ENCODE measurements at places on chromosomes 2 and 18. TPM values are rescaled to one million over a fixed set of nuclear protein-coding genes. Genes with fewer than 3 reads are reported as not detected.

DNA sequence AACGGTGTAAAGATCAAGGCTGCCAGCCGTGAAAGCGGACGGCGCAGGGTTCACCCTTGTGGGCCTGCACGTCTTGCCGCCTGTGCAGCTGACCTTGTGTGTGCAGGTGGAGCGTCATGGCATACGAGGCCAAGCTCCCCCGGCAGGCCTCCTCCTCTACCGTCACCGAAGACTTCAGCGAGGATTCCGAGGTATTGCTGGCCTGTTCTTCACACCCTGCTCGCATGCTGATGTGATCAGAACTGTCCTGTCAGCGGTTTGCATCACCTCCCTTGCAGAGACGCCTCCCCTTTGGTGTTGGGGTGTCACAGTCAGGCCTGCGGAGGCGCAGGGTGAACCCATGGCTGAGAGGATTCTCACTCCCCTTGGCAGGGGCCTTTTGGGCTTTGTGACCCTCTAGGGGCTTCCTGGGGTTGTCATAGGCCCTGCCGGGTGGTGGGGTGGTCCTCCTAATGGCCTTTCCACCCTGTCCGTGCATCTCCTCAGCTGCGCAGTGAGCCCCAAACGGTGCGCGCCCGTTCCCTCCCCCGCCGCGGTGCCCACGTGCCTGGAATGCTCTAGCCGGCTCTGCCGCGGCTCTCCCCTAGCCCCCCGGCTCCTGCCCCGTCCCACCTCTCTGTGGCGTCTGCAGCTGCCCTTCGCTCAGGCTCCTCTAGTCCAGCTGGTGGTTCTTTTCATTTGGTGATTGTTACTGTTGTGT lies 92.5 kb downstream of the DGKD start:
- DNase-seq: no peak

GRCh38 chr2:128545829-128546228 lies 227.2 kb upstream of the HS6ST1 start:
- DNase-seq: no peak

DNA sequence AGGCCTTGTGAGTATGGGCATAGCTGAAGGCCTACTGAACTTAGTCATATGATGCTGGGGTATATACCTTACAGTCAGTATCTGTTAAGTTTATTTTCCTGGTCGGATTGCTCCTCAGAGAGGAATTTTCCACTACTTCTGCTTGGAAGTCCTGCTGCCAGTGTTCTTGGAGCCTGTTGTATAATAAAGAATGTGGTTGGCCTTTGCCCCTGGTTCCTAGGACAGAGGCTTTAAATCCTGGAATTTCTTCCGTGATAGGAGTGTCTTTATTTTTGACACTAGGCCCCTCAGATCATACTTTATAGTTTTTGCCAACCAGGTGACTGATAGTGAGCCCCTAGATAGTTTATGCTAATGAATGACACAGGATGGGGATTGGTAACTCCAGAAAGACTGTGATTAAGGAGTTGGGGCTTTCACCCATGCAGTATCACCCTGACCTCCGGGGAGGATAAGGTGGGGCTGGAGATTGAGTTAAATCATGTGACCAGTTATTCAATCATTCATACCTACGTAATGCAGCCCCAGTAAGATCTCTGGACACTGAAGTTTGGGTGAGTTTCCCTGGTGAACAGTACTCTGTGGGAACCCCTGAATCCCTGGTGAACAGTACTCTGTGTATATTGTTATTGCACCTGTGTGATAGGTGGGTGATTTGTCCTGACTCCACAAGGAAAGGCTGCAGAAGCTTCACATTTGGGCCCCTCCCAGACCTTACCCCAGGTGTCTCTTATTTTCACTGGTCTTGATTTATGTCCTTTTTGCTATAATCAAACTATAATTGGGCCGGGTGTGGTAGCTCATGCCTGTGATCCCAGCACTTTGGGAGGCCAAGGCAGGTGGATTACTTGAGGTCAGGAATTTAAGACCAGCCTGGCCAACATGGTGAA lies 56.9 kb downstream of the COMMD1 start:
- DNase-seq: no peak

GRCh38 chr2:182133195-182133891 lies 147.7 kb downstream of the PPP1R1C start:
- DNase-seq: no peak

DNA sequence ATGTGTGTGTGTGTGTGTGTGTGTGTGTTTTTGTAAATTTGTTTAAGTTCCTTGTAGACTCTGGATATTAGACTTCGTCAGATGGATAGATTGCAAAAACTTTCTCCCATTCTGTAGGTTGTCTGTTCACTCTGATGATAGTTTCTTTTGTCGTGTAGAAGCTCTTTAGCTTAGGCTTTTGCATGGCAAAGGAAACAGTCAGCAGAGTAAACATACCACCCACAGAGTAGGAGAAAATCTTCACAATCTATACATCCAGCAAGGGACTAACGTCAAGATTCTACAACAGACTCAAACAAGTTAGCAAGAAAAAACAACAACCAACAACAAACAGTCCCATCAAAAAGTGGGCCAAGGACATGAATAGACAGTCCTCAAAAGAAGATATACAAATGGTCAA lies 336.7 kb upstream of the ATP5MC3 start:
- DNase-seq: no peak

GRCh38 chr2:189681203-189681602 lies 6.7 kb downstream of the ANKAR start:
- DNase-seq: no peak

- DNase-seq: no peak
Measured at GRCh38 chr18:67549946-67550345, 33.4 kb upstream of the DSEL start.

- DNase-seq: no peak
Measured at GRCh38 chr2:145018502-145018901, 498.6 kb upstream of the ZEB2 start.

DNA sequence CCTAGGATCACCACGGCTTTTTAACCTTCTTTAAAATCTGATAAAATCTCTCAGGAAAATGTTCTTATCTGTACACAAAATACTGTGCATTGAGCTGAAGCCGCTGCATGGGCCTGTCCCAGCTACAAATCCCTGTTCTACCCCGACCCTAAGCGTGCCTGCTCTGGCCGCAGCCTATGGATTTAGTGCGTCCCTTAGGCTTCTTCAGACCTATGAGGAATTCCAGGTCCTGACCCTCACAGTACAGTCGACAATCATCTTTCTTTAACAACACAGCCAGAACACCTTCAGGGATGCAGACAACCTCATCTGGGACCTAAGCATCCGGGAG lies 477 bp upstream of the WDCP start:
- no peak for DNase-seq

- DNase-seq: peak; percentile 53
Measured at GRCh38 chr18:9854801-9855676, 30.7 kb upstream of the TXNDC2 start.

- peak; percentile 94 for DNase-seq
Measured at GRCh38 chr2:101308432-101309210, at the start of gene RNF149. Gene RNF149, minus strand, starts transcription at chr2:101308701. Its CDS starts 113 bp downstream, at chr2:101308588.

- no peak for DNase-seq
Measured at GRCh38 chr2:196435189-196435588, 204.3 kb upstream of the CCDC150 start.

DNA sequence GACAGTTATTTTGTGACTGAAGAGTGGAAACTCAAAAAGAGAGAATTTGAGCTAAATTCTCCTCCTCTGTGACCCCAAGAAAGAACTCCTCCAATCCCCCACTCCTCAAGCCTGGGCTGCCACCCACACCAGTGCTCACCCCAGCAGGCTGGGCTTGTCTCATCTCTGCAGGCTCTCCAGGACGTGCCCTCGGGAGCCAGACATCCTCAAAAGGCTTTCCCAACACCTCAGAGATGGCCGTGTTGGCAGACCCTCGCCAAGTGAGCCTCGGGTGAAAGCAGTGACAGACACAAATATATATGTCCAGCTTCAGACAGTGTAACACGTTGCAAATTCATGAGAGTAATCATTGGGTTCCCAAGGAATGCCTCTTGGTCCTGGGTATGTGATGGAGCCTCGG lies 377.7 kb upstream of the SALL3 start:
- no peak for DNase-seq

Gene TUBA4B
- not detected for total RNA-seq

Gene SCYGR4
- not detected for total RNA-seq

Gene MALL
- 43.7 TPM for total RNA-seq

Gene SKOR2
- not detected for total RNA-seq

Gene ALK
- 0.20 TPM for total RNA-seq

Gene VSNL1
- total RNA-seq: 0.23 TPM

Data from mucosa of gallbladder (tissue), 1 donor.